ENCODE measurements at places on chromosomes 5 and 9.

- DNase-seq = no peak
Measured at GRCh38 chr5:179772351-179772750, 21.4 kb upstream of the LTC4S start.

DNA sequence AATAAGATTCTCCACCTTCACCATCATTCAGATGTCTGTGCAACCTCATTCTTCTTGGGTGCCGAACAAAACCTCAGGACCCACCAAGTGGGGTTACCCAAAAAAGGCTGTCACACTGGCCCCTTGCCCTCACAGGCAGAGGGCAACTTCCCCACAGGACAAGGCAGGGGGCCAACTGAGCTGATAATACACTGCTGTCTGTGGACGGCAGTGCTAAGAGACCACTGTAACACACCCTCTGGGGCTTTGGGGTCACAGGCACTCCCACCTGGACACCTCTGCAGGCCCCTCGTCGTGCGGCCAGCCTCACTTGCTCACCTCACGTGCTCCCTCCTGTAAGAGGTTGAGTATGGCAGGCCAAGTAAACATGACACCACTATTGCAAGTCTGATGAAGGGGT lies 515.8 kb upstream of the COX7C start:
- DNase-seq = no peak

DNA sequence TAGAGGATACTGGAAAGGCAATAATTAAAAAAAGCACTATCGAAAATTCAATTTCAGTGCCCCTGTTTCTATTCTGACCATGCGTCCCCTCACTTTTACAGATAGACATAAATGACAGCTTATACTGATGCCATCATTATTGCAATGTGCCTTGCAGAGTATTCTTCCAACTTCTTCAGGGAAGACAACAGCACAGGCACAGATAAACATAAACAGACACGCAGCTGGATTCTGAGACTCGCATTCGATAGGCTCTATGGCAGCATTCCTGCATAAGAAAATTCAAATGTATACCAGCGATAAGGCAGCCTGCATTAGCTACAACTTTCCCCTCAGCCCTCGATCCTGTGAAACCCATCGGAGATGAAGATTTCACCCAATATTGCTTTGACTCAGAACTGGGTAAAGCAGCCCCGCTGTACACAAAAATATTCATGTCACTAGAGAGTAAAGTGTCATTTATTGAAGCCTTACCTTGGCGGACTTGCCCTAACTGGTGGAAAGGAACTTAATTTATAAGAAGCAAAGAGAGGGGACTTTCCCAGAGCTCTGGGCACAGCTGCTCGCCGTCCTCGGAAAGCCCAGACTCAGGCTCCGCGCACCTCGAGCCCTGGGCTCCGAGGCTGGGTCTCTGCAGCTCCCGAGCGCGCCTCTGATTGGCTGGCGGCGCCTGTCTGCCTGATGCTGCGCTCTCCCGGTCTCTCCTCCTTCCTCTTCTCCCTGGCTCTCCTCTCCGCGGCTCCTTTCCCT lies at the start of gene CDH18:
Gene CDH18 (minus strand): TSS at position 589 of the 750 bp plus-strand sequence. CDS start 149,214 bp downstream, outside the sequence.
- no peak for DNase-seq

- no peak for DNase-seq
Measured at GRCh38 chr5:11918463-11919045, 14.3 kb upstream of the CTNND2 start.

GRCh38 chr5:157245886-157246285 lies 20.0 kb upstream of the CYFIP2 start:
- no peak for DNase-seq

All from stimulated activated CD8-positive, alpha-beta memory T cell treated with anti-CD3 and anti-CD28 coated beads, Interleukin-4, amount 100 ng/mL, for 1 hour (primary cell).